ENCODE measurements at places on chromosomes 4 and X.

GRCh38 chrX:129233786-129234185 lies 289.5 kb downstream of the SMARCA1 start:
- no peak for DNase-seq

GRCh38 chr4:138665851-138666250 lies 349.7 kb upstream of the NOCT start:
- DNase-seq: no peak

DNA sequence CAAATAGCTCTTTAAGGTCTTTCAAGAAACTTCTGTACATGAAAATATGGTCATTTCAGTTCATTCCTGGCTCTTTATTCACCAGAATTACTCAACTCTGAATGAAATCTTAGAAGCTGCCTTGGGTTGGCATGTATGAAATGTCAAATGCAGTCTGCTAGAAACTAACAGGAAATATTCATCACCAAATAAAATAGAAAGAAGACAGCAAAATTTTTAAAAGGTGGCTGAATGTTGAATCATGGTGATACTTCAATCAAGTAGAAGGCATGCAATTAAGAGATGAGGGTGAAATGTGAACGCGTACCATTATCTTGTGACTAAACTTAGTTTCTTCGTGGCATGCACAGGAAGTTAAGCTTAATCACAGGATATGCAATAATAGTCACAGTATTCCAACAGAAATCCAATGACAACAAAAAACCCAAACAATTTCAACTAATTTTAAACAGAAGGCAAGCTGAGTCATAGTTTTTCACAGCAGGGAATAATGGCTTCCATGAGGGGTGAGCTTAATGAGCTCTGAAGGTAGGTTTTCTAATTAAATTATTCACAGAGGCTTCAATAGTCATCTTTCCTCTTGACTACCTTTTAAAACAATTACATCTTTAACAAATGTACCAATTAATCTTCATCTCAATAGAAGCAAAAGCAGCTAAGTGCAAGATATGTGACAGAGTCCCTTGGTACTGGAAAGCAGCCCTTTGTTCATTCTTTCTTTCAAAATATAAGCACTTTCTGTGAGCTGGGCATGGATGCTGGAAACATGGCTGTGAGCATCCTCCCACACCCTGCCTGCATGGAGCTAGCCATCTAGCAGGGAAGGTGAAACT lies 44.5 kb downstream of the SCFD2 start:
- DNase-seq: no peak

DNA sequence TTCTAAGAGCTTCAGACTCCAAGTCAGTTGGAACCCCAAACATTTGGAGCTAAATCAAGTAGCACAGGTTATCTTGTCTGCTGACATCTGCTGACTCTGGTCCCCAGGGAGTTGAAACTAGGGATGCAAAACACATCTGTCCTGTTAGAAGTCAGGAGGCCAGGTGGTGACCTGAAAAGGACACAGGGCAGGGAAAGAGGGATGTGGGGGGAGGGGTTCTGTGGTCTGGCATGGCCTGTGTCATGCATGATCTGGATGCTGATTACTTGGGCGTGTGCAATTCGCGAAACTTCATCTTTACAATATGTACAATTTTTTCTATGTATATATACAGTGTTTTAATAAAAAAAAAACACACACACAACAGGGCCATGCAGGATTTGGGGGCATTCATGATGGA lies 55.3 kb downstream of the FHDC1 start:
- no peak for DNase-seq

DNA sequence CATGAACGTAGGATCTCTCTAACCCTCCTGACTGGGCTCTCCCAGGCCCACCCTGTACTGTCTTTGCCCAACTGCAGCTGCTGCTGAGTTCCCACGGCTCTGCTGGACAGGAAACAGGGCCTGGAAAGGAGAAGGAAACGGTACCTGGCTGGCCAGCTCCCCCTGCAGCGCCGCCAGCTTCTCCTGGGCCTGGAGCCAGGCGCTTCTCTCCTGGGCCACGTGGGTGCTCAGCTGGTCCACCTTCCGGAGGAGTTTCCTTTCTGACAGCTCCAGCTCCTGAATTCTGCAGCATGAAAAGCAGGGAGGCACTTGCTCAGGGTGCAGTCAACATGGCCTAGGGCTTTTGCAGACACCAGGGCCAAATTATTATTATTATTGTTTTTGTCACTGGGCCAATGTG lies 6.5 kb downstream of the C4orf50 start:
- no peak for DNase-seq

DNA sequence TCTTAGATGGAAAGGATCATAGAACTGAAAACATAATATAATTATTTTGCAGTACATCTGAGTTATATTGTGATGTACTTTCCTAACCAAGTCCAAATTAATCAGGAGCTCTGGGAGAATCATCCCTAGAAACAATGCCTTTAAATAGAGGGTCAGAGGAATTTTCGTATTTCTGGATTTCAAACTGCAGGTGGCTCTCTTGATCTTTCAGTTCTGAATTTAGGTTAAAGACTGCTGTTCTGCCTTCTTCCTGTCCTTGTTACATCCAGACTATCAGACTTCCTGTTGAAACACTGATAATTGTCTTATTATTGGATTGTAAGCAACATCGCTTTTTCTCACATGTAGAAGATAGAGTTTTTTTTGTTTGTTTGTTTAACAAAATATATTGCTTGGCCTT lies 142.7 kb downstream of the RPA4 start:
- no peak for DNase-seq

DNA sequence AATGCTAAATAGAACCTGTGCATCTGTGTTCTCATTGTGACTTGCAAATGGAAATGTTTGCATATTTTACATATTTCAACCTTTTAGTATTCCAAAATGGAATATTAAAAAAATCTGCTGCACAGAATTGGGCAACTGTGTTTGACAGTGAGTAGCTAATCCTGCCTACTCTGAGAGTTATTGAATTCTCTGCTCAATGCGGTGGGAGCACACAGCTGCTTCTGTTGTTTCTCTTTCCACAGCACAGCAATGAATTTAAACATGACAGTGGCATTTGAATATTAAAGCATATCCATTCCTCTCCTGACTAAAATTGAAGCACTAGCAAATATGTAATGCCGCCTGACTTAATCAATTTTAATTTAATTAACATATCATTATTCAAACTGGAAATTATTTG lies 366.6 kb downstream of the GASK1B start:
- DNase-seq: no peak

- peak; percentile 14 for DNase-seq
These were observed 12.4 kb downstream of the MED14 start for GRCh38 chrX:40722930-40723329.

DNA sequence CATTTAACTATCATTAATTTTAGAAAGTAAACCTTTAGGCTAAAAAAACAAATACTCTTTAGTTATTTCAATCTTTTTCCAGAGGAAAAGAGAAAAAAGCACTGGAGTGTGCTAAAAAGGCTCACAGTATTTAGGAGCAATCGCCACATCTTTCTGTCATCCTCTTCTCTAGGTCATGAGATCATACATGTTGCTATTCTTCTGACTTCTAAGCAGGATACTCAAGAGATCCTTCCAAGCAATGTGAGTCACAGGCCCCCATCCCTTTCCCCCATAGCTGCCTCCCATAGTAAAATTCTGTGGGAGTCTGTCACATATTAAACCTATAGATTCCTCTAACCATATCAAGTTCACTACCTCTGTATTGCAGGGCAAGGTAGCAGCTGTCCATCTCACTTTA lies 7.7 kb downstream of the EDNRA start:
- DNase-seq: no peak

GRCh38 chr4:153705743-153706468 lies 21.8 kb downstream of the TLR2 start:
- no peak for DNase-seq

GRCh38 chr4:69025191-69025998 lies 70.9 kb upstream of the UGT2B7 start:
- DNase-seq: no peak

- DNase-seq: peak; percentile 48
These were observed 3.5 kb downstream of the EPGN start for GRCh38 chr4:74311696-74312313.

- no peak for DNase-seq
These were observed 47.1 kb downstream of the NDST3 start for GRCh38 chr4:118081434-118081833.

GRCh38 chr4:53128706-53129357 lies 237.0 kb downstream of the SCFD2 start:
- no peak for DNase-seq

GRCh38 chr4:180788729-180789128 lies 1454.5 kb upstream of the TENM3 start:
- DNase-seq: no peak

GRCh38 chr4:21652508-21653231 lies 295.9 kb downstream of the KCNIP4 start:
- DNase-seq: no peak

GRCh38 chrX:45006002-45006800 lies 133.2 kb downstream of the KDM6A start:
- no peak for DNase-seq

DNA sequence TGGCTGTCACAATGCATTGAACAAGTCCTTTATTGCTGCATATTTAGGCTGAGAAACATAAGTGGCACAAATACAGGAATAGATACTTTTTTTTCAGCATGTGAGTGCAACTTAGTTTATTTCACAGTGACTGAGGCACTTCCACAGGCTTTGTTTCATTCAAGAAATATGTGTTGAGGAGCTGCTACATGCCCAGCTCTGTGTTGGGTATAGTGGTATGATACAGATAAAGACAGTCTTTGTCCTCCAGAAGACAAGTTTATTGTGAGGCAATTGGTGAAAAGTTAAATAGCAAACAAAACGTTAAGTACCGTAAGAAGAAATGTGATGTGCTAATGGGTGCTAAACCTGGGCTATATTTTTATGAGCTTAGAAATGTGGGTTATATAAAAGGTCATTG lies 186.4 kb downstream of the SPRY1 start:
- no peak for DNase-seq

DNA sequence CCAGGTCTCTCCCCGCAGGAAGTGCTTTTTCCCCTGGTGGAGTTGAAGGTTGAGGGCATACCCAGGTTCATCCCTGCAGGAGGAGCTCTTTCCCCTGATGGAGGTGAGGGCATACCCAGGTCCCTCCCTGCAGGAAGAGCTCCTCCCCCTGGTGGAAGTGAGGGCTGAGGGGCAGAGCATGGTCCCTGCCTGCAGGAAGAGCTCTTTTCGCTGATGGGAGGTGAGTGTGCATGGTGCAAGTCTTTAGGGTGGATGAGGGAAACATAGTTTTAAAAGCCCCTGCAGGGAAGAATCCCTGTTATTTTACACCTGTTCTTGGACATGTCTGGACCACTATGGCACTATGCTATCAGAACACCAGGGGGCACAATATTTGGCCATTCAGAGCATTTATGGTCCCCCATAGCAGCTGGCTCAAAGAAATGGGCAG lies 43.7 kb upstream of the PUDP start:
- DNase-seq: no peak

- DNase-seq: no peak
These were observed 1.9 kb downstream of the ENPP6 start for GRCh38 chr4:184215709-184216328.

DNA sequence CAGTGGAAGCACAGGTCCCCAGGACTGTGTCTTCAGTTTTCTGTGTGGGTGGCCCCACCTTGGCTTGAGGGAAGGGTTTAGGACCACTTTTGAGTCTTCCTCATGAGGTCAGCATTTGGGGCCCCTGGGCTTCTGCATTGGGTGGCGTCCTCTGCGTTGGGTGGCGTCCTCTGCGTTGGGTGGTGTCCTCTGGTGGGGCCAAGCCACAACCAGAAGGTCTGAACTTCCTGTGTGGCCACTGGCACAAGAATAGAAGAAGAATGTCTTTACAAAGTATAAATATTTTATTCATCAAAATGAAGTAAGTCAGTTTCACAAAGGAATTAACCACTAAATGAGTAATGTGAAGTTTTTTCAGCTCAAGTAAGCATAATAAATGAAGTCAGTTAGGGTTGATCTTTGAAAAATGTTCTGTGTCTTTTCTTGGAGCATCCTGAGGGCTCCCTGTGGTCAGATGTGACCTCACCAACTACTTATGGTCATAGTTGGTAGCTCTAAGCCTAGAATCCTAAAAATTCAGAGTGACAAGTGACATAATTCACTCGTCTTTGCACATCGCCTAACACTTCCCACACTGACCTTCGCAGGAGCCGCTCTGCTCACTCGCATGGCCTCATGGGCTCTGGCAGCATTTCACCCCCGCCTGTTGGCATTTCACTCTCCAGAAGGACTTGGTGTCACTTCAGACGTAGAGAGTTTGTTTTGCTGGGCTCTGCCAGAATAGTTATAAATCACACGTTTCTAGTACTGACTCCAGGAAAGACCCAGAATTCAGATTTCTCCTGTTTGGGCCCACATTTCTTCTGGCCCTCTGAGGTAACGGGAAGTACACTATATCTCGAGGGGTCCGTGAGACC lies 39.0 kb upstream of the HGFAC start:
- DNase-seq: no peak

GRCh38 chrX:44267116-44267515 lies 76.4 kb downstream of the EFHC2 start:
- no peak for DNase-seq

DNA sequence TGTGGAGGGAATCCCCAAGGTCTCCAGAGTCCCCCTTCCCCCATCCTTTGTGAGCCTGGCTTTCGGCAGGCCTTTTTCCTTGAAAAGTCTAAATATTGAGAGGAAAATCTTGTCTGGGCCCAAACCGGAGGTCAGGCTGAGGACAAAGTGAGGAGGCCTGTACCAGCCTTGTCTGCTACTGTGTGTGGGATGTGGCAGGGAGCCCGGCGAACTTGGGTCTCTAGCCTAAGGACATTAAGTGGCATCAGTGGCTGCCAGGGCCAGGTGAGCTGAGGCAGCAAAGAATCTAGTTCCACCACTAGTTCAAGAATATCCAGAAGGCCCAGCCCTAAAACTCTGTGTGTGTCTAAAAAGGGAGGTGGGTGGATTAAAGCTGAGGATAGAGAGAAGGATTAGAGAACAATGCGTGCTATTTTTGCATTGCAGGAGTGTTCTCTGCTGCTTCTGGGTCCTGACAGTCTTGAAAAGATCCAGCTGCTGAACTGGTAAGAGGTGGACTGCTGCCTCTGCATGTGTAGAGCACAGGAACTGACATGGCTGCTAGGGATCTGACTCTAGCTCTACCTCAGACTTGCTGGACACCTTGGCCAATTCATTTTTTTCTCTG lies 1.2 kb upstream of the AMER1 start:
- no peak for DNase-seq

DNA sequence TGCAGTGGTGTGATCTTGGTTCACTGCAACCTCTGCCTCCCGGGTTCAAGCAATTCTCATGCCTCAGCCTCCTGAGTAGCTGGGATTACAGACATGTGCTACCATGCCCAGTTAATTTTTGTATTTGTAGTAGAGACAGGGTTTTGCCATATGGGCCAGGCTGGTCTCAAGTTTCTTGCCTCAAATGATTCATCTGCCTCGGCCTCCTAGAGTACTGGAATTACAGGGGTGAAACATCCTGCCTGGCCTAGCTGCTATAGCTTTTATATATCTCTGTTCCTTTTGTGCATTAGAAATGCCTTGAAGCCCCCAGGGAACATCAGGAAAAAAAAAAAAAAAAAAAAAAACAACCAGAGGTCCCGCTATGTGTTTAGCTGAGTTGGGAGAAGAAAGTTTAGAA lies 34.8 kb downstream of the UBE2K start:
- no peak for DNase-seq
